GM23248 (cell line): ENCODE measurements at places on chromosomes 4 and X. TPM values are rescaled to one million over a fixed set of nuclear protein-coding genes. Genes with fewer than 3 reads are reported as not detected.

DNA sequence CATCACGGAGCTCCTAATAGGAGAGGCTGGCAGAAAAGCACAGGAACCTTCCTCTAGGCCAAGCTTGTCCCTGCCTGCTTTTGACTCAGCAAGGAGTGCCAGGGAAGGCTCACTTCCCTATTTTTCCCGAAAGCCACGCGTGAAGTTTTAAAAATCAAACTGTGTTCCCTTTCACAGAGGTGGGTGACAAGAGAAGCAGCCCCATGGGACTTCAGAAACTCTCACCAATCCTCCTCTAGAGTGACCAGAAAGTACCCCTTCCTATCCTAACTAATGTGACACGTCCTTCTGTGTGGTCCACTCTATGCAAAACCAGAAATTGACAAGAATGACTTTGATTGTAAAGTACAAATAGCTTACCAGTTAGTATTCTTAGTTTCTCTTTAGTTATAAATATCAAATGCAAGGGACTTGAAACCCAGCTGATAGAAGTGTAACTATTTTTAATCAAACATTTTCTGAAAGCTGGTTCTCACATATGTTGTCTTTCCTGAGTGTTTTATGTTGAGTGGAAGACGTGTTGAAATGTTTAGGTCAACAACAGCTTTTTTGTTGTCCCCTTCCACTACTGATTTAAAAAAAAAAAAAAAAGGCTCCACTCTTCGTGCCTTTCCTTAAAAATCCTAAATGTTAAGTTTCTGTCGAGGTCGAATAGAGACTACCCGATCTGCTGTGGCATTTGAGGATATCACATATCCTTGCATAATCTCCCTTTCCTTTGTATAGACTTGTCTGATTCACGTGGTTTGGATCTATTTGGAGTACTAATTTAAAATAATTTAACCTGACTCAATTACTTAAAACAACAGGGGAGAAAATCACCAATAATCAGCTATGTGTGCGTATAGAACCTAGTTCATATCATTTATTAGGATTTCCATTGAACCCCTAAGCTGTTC lies 42.1 kb downstream of the NFKB1 start:
- no peak overlapping the region for H3K4me3 ChIP-seq
- no peaks in the 10 kb centered on the region for H3K27me3 ChIP-seq
- H3K27ac ChIP-seq, result no peak overlapping the region
- H3K4me1 ChIP-seq, result no peaks in the 10 kb centered on the region
- no peak for DNase-seq

GRCh38 chrX:129721870-129722269 lies 16.9 kb upstream of the XPNPEP2 start:
- no peak overlapping the region for H3K4me3 ChIP-seq
- no peaks in the 10 kb centered on the region; the same call in 1 of the 2 replicates for H3K4me1 ChIP-seq
- no peak for DNase-seq
- H3K36me3 ChIP-seq, result no peaks in the 10 kb centered on the region
- H3K27ac ChIP-seq, result no peak overlapping the region
- H3K27me3 ChIP-seq, result no peaks in the 10 kb centered on the region

DNA sequence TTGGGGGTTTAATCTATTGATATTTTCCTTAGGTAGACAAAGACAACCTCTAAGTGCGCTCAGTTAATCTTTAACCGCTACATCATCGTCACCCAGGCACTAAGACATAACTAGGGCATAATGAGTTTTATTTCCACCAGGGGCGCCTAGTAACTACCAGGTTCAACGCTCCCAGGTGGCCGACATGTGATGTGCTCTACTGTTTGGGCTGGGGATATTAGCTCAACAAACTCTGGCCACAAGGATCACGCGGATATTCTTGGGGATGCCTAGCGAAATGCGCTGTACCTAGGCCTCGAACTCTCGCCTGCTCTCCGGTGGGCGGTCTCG lies 915 bp upstream of the RAB33B start:
- DNase-seq, result peak; percentile 89
- peak overlapping the region; percentile 85 for H3K4me3 ChIP-seq
- H3K36me3 ChIP-seq, result no peaks in the 10 kb centered on the region
- H3K4me1 ChIP-seq, result peaks cover 42% of the 10 kb centered on the region
- H3K27ac ChIP-seq, result peak overlapping the region; percentile 87

DNA sequence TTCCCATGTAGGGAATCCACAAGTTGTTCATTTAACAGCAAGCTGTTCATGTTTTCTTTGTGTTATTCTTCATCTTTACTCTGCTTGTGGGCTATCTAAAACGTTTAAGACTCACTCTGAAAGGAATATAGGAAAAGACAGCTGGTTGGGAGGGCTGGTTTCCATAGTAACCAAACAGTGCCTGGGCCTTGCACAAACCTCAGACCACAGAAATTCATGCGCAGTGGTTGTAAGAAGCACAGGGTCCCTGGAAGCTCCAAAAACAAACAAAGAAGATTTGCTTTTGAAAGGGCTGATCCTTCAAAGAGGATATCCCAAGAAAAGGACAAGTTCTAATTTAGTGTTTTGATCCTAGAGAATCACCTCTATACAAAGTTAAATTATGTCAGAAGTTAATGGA lies 7.8 kb downstream of the SERTM2 start:
- no peaks in the 10 kb centered on the region for H3K4me1 ChIP-seq
- H3K36me3 ChIP-seq, result no peaks in the 10 kb centered on the region
- no peaks in the 10 kb centered on the region for H3K27me3 ChIP-seq
- H3K4me3 ChIP-seq, result no peak overlapping the region

GRCh38 chrX:125378205-125378604 lies 58.5 kb downstream of the TEX13C start:
- no peaks in the 10 kb centered on the region for H3K36me3 ChIP-seq
- H3K27me3 ChIP-seq, result no peaks in the 10 kb centered on the region
- no peaks in the 10 kb centered on the region for H3K4me1 ChIP-seq
- no peak overlapping the region for H3K27ac ChIP-seq

DNA sequence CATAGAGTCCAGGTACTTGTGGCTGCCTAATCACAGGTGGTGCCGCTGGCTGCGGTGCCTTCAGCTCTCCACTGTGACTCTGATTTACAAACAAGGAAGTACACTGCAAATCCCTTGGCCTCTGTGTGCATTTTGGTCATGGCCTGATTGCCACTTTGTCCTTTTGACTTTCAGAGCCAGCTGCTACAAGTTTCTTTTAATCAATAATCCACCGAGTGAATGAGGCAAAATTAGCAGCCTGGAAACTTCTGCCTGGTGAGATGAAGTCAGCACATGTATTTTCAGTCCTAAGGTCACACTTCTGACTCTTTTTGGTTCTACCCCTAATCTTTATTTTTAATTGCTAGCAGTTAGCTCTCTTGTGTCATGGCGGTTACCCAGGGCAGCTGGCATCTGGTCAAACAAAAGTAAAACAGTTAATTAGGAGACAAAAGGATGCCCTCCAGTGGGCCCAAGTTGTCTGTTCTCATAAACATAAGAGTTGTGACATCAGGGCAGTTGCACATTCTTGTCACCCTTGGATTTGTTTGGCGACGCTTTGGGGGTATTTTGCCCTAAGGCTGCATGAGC lies 62.3 kb upstream of the LNX1 start:
- peak; percentile 28 for DNase-seq
- H3K4me3 ChIP-seq, result no peak overlapping the region
- H3K36me3 ChIP-seq, result no peaks in the 10 kb centered on the region
- H3K27me3 ChIP-seq, result no peaks in the 10 kb centered on the region
- peaks cover 44% of the 10 kb centered on the region for H3K4me1 ChIP-seq

GRCh38 chrX:65035446-65035770 lies 59.2 kb upstream of the ZC4H2 start:
- H3K27ac ChIP-seq, result peak overlapping the region; percentile 85
- H3K27me3 ChIP-seq, result no peaks in the 10 kb centered on the region
- H3K4me3 ChIP-seq, result peak overlapping the region; percentile 80
- no peaks in the 10 kb centered on the region for H3K36me3 ChIP-seq

- peaks cover 21% of the 10 kb centered on the region for H3K4me1 ChIP-seq
- no peaks in the 10 kb centered on the region for H3K27me3 ChIP-seq
- no peak overlapping the region for H3K27ac ChIP-seq
- H3K4me3 ChIP-seq, result no peak overlapping the region
- H3K36me3 ChIP-seq, result no peaks in the 10 kb centered on the region
These were observed 21.1 kb downstream of the PLP1 start for GRCh38 chrX:103797691-103798090.

SEPSECS gene
- total RNA-seq, result 4.9 and 7.6 TPM in 2 replicates

DNA sequence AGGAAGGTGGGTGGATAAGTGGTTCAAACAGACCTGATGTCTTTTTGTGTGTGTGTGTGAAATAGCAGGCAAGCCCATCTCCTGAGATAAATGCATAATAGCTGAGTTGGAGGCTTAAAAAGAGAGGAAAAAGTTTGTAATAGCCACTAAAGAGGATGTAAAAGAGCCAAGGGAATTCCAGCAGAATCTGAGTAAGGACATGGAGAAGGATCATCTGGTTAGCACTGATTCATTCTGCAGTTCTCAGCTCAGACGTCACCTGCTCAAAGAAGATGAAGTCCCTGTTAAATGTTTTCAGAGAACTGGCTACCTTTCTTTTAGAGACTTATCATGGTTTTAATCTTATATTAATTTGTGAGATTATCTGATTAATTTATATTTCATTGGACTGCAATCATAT lies 21.0 kb upstream of the IL13RA2 start:
- H3K27me3 ChIP-seq, result no peaks in the 10 kb centered on the region
- H3K4me1 ChIP-seq, result no peaks in the 10 kb centered on the region
- peak; percentile 48 for DNase-seq
- no peak overlapping the region for H3K27ac ChIP-seq

- H3K27ac ChIP-seq, result no peak overlapping the region
- H3K27me3 ChIP-seq, result no peaks in the 10 kb centered on the region
- no peaks in the 10 kb centered on the region for H3K36me3 ChIP-seq
- no peak overlapping the region for H3K4me3 ChIP-seq
- H3K4me1 ChIP-seq, result peaks cover 7% of the 10 kb centered on the region
These were observed 45.7 kb upstream of the PRSS12 start for GRCh38 chr4:118398226-118399090.

DNA sequence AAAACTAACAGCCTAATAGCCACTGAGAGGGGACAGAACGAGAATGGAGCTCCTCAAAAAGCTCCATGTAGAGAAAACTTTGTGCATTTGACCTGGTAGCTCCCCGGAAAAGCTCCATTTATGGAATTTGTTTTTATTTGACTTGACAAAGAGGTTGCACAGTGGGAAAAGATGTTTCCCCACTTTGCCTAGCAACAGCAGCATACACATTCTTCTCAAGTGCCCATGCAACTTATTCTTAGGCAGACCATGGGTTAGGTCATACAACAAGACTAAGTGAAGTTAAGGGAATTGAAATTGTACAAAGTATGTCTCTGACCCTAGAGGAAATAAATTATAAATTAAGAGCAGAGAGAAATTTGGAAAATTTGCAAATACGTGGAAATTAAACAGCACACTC lies 949.6 kb upstream of the PRKX start:
- H3K36me3 ChIP-seq, result no peaks in the 10 kb centered on the region
- no peaks in the 10 kb centered on the region for H3K27me3 ChIP-seq
- no peaks in the 10 kb centered on the region for H3K4me1 ChIP-seq
- DNase-seq, result no peak

DNA sequence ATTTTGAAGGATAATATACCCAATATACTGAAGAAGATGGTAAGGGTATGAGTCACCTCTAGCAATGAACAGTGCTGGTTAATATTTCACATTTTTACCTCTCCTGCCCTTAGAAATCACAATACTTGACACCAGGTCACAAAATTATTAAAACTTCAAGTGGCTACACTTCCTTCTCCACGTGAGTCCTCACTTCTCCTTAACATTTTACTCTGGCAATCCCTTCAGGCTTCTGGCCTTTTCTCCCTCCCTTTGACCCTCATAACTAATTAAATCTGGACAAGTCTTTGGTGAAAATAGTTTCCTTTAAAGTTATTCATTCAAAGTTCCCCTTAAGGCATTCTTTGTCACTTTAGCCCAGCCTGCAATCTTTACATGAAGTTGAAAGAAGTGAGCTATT lies 190.4 kb downstream of the UNC5C start:
- no peak overlapping the region for H3K27ac ChIP-seq
- no peaks in the 10 kb centered on the region for H3K36me3 ChIP-seq
- H3K4me3 ChIP-seq, result no peak overlapping the region
- H3K27me3 ChIP-seq, result no peaks in the 10 kb centered on the region

GRCh38 chrX:20506739-20507138 lies 240.0 kb upstream of the RPS6KA3 start:
- H3K4me1 ChIP-seq, result peaks cover 7% of the 10 kb centered on the region; the same call in 1 of the 2 replicates
- H3K27me3 ChIP-seq, result no peaks in the 10 kb centered on the region
- no peak overlapping the region for H3K27ac ChIP-seq
- DNase-seq, result peak; percentile 47
